ENCODE measurements at places on chromosomes 12 and 14. TPM values are rescaled to one million over a fixed set of nuclear protein-coding genes. Genes with fewer than 3 reads are reported as not detected.
A peak's percentile ranks its signal among the peaks of the same experiment; 100 is the strongest.

- DNase-seq = no peak
These were observed 279.8 kb downstream of the AKAP6 start for GRCh38 chr14:32608857-32609256.

GRCh38 chr14:103545219-103545914, 16.4 kb downstream of the TRMT61A start:
- no peak for DNase-seq

SSTR1 gene
- total RNA-seq = 7.9 TPM

DLGAP5 gene
- 5.0 TPM for total RNA-seq

ESR2 gene
- 0.55 TPM for total RNA-seq

RGS6 gene
- 5.4 TPM for total RNA-seq

- DNase-seq = no peak
These were observed 131.0 kb upstream of the LMNTD1 start for GRCh38 chr12:25684070-25684469.

TMEM233 gene
- 0.40 TPM for total RNA-seq

PEBP1 gene
- 141 TPM for total RNA-seq

ORMDL2 gene
- total RNA-seq = 69.2 TPM

GRCh38 chr14:75542588-75543091, 20.4 kb downstream of the BATF start:
- peak; percentile 68 for DNase-seq

RIPK3 gene
- total RNA-seq = 6.4 TPM

GRCh38 chr12:64749461-64750200, 9.6 kb downstream of the GNS start:
- no peak for DNase-seq

- DNase-seq = peak; percentile 69
These were observed 12.3 kb downstream of the METTL3 start for GRCh38 chr14:21498540-21499526.

- DNase-seq = no peak
These were observed 30.0 kb upstream of the WSCD2 start for GRCh38 chr12:108099073-108099472.

DNA sequence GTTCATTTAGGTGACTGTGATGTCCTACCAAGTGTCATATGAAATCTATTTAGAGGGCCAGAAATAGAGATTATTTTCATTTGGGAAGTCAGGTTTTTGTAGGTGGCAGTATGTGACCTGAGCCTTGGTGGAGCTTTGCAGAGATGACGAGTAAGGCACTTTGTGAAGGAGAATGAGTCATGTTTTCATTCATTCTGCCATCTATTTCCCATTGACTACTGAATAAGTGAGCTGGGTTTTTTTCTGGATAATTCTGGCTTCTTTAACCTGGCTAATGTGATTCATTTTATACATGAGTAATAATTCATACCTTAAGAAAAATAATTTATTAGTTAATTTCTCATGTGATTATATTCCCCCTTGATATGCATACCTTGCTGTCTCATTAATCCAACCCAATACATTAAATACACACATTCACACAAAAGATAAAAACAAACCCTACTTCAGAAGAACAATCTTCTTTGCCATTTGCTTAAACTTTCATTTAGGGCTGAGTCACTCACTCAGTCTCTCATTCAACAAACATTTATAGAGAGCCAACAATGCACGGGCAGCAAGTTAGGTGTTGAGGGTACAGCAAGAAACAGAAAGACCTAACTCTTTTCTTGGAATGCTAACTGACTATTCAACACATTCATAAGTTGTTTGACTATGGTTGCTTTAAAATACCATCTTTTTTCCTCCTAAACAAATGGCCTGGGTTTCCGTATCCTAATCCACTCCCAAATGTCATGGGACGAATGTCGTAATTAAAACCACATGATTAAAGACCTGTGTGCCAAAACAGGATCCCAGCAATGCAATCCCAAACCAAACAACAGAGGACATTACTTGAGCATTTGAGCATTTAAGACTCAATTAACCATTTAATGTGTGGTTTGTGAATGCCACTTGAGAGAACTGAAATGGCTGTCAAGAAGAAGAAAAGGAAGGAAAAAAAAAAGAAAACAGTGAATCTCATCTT, 78.0 kb downstream of the KITLG start:
- no peak for DNase-seq

GRCh38 chr12:100860611-100861010, 66.0 kb downstream of the ANO4 start:
- DNase-seq = no peak

GRCh38 chr14:102046337-102047278, 40.2 kb downstream of the HSP90AA1 start:
- peak; percentile 84 for DNase-seq

SLC11A2 gene
- 129 TPM for total RNA-seq

DNA sequence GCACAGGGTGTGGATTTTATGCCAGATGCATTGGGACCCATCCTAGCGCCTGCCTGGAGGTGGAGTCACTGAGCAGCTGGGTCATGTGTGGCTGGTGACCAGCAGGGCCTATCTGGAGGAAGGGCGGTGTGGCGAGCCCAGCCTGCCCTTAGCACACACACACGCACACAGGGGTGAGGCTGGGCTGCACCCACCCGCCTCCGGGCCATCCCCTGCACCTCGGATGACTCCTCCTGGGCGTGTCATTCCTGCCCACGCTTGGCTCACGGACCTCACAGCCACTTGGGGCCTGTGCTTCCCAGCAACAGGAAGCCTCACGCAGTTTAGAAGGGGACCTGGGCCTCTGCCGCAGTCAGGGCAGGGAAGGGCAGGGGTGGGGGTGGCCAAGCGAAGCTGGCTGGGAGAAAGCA, 36.2 kb upstream of the FZD10 start:
- no peak for DNase-seq

- no peak for DNase-seq
These were observed 54.9 kb upstream of the TMX1 start for GRCh38 chr14:51185180-51185579.

TPH2 gene
- total RNA-seq = not detected

- DNase-seq = no peak
These were observed 243.7 kb downstream of the PAX9 start for GRCh38 chr14:36905272-36905888.

DNA sequence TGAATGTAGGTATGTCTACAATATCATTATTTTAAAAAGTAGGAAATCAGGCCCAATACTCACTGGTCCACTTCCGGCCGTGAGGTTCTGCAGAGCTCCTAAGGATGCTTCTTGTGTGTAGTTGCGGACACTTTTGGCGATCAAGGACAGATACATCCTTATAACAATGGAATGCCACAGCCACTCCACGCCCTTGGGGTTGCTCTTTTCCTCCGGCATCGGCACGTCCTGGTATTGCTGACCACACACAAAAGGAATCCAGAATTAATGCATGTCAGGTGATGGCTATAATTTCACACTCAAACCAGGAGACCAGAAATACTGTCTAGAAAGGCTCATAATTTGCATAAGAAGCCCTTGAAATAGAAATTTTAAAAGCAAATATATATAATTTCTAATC, 65.6 kb upstream of the YARS2 start:
- DNase-seq = no peak

GRCh38 chr12:15272376-15272775, 49.9 kb upstream of the PTPRO start:
- no peak for DNase-seq

GRCh38 chr14:98069712-98070171, 1202.3 kb downstream of the BCL11B start:
- peak; percentile 54 for DNase-seq

DNA sequence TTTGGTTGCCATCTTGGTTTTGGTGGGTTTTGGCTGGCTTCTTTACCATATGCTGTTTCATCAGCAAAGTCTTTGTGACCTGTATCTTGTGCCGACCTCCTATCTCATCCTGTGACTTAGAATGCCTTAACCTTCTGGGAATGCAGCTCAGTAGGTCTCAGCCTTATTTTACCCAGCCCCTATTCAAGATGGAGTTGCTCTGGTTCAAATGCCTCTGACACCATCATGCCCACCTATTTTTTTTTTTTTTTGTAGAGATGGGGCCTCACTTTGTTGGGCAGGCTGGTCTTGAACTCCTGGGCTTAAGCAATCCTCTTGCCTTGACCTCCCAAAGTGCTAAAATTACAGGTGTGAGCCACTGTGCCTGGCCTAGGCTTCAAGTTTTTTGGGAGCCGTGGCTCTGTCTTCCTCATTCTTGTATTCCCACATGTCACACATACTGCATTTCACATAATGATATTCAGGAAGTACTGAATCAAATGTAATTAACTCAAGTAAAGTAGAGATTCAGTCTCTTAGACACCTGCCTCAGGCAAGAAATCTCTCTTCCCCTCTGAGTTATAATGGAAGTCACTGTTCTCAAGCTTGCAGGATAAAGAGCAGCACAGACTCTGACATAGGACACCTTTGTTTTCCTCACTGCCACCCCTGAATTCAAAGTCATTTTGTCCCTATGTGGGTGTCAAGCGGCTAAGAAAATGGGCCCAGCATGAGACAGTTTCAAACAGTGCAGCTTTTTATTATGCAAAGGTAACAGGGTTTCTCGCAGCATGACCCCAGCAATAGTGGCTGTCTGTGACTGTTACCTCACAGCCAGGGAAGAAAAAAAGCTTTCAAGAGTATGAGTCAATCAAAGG, 159.0 kb downstream of the PTPN11 start:
- no peak for DNase-seq
